NCI-H1092 (cell line): ENCODE measurements at places on chromosomes 3 and 15.

- DNase-seq, result no peak
Measured at GRCh38 chr3:21542656-21543379, 208.2 kb downstream of the ZNF385D start.

DNA sequence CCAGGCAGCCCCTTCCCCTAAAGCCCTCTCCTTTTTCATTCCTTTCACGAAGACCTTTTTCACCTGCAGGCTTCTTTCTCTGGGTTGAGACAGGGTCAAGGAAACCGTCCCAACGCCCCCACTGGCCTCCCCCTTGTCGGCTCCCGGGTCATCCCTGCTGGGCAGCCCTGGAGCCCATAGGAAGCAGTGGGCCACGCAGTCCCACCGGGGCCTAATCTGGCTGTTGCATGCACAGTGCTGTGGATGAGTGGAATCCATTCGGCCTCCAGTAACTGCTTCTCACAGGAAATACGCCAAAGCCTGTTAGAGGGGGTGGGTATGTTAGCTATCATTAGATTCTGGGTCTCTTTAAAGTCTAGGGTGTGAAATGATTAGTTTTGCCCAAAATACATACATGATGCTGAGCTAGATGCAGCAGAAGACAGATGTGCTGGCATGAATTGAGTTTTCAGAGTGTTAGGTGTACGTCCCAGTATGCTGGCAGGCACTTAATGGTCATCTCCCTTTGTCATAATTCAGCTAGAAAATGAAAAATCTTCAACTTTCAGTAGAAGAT is 16.6 kb downstream of the LYSMD4 start:
- DNase-seq, result no peak

DNA sequence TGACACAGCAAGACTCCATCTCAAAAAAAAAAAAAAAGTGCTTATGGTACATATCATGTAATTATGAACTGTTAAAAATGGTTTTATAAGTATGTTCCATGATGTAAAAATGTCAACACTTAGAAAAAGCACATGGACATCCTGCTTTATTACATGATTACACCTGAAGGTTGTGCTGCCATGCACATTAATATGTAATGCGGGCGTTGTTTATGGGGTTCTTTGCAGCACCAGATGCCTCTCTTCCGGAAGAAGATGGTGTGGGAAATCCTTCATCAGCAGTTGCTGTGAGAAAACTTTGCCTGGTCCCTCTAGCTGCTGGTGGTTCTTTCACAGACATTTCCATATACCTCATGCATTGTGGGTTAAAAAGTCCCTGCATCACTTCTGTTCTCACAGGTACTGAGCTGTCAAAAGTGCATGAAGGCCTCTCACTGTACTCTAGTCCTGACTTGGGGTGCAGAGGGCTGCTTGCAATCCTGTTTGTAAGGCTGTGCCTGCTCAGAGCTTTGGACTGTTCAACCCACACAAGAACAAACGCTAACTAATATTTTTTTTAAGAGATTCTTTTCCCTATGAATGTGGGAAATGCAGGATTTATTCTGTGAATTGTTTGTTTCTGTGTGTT is 43.6 kb downstream of the SENP2 start:
- no peak for DNase-seq

DNA sequence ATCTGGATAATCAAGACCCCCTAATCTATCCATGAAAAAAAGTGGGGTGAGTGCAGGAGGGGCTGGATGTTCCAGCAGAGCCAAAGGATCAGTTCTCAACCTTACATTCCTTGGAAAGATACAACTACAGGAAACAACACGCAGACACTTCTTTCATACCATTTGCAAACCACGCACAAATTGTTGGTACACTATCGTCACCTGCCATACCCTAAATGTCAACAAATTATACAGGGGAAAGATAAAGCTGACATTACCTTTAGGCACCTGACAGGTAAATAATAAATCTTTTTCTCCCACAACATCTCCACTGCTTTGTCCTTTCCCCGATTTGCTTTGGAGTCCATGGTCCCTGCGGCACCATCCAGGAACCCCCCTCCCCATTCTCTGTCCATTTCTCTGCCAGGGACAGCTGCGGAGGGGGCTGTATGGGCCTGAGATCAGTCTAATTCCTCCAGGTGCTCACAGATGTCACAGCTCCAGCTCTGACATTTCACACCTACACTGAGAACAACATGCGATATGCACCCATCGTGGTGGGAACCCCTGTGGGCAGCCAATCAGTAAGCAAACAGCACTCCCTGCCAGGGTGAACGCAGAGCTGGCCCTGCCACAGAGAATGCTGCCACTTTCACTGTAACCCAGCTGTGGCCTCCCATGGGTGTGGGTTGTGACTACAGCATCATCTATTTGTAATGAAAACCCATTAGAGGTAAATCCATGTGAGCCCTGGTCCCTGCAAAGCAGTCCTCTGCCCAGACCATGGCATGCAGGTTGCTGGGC is 37.7 kb upstream of the BCL2L10 start:
- no peak for DNase-seq

DNA sequence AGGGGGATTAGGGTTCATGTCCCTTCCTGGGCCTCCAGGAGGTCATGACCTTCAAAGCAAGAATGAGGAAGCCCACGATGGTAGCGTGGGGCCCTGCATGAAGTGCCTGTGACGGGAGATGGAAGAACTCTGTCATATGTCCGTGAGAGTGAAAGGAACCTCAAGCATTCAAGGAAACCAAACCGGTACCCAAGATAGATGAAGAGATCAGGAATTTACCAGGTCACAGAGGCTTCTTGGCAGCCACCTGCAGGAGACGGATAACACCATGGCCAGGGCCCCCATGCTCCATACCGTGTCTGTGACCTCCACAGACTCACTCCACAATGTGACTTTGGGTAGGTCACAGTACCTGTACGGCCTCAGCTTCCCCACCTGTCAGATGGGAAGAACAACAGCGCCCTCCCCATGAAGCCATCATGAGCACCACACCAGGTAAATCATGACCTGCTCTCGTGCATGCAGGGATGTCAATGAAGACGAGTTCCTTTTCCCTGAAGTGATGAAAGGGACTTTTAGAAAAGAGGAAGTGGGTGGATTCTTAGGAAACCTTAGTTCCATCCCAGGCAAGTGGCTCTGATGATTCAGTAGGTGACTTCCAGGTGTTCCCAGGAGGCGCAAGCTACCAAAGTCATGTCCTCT is 23.3 kb upstream of the CYP11A1 start:
- DNase-seq, result no peak

- DNase-seq, result peak; percentile 36
Measured at GRCh38 chr3:73542136-73542535, 82.6 kb downstream of the PDZRN3 start.

DNA sequence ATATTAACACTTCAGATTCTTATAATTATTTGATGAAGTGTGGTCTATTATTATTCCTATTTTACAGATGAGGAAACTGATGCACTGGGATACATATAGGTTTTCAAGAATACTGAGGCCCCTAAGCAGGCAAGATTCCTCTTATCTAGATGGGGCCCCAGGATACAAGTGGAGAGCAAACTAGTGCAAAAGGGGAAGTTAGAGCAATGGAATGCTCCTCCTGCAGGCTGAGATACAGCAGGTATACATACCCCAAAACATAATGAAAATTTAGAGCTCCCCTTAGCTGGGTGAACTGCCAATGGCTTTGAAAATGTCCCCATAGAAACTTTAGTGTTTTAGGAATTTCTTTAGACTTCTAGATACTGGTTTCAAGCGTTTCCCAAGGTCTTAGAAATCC is 247.1 kb downstream of the CHST2 start:
- no peak for DNase-seq

- no peak for DNase-seq
Measured at GRCh38 chr3:126963261-126964190, 19.4 kb upstream of the PLXNA1 start.

DNA sequence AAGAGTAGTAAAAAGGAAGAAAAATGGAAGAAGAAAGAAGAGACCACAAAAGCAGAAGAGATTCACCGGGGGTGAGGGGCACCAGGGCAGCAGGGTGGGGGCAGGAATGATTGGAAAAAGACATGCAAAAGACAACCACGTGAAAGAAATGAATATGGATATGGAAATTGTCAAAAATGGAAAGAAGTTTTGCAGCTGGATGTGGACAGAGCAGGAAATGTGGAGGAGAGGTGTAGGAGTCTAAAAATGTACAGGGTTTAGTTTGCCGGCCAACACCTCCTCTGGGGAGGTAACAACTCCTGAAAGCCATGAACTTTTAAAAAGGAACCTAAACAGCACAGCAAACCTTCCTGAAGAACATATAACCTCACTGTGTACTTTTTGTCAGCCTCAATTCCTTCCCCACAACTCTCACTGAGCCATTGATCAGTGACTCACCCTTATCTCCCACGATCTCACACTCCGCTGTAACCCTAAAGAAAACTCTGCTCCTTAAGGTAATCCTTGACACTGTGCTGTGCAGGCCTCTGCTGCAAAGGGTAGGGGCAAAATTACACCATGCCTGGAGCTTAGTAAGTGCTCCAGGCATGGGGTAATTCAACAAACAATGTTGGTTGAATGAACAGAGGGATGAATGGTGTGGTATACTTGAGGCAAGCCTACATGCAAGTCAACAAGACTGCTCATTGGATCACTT is 100.2 kb upstream of the BOC start:
- DNase-seq, result no peak

DNA sequence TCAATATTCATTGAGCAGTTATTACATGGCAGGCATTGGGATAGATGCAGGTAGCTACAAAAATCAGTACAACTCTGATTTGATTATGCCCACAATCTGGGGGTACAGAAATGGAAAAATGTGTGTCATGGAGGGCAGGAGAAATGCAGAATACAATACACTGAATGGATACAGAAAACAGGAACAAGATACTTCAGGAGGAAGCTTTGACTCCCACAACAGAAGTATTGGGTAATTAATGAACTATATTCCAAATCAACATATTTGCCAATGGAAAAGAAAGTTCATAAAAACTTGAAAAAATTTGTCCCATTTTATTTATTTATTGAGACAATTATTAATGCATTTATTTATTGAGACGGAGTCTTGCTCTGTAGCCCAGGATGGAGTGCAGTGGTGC is 207.0 kb downstream of the SUCLG2 start:
- DNase-seq, result no peak

DNA sequence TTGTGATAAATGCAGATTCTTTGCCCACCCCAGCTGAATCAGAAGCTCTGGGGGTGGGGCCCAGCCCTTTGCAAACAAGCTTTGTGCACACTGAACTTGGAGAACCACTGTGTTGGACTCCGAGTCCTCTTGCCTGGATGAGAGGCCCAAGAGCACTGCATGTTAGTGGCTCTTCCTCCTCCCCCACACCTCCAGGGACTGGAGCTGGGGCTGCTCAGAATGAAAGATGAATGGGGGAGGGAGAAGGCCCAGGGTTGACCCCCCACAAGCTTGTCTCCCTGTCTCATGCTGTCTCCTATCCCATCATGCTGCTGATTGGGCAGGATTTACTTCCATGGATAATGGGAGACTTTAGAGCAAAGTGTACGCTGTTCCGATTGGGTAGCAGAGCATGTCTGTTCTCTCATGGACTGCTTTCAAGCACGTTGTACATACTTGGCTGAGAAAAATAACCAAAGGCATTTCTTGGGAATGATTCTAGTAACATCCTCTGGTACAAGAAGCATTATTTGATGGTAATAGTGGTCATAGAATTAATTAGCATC is 99.6 kb downstream of the PGPEP1L start:
- DNase-seq, result no peak

DNA sequence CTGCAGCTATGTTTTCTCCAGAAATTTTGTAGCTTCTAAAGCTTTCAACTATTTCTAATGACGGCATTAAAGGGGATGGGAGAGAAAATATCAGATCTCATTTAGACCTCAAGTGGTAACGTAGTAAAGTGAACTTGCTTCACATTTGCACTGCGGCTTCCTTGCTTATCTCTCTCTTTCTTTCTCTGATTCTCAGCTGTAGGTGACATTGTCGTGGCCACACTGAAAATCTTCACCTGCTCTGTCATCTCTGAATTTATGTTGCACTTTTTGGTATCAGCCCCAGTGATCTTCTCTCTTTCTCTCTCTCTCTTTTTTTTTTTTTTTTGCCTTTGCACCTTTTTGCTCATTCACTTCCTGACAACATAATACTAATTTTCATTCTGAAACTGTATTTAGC is 254.1 kb upstream of the SATB1 start:
- DNase-seq, result no peak

DNA sequence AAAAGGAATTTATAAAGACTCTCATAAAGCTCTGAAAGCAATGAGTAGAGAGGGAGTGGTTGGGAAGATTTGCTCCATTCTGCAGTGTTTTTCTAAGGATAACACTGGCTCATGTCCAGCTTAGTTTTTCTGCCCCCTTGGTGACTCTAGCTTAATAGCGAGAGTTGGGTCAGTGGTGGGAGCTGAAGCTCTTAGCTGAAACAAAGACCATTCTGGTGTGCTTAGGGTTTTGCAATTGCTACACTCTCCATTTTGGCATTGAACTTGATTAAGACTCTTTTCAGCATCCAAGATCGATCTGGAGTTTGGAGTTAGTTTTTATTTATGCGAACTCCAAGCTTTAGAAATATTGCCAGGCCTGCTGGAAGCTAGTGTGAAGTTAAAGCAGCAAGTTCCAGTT is 98.0 kb downstream of the ATG7 start:
- no peak for DNase-seq

- DNase-seq, result no peak
Measured at GRCh38 chr3:180421221-180421620, 180.7 kb upstream of the TTC14 start.

DNA sequence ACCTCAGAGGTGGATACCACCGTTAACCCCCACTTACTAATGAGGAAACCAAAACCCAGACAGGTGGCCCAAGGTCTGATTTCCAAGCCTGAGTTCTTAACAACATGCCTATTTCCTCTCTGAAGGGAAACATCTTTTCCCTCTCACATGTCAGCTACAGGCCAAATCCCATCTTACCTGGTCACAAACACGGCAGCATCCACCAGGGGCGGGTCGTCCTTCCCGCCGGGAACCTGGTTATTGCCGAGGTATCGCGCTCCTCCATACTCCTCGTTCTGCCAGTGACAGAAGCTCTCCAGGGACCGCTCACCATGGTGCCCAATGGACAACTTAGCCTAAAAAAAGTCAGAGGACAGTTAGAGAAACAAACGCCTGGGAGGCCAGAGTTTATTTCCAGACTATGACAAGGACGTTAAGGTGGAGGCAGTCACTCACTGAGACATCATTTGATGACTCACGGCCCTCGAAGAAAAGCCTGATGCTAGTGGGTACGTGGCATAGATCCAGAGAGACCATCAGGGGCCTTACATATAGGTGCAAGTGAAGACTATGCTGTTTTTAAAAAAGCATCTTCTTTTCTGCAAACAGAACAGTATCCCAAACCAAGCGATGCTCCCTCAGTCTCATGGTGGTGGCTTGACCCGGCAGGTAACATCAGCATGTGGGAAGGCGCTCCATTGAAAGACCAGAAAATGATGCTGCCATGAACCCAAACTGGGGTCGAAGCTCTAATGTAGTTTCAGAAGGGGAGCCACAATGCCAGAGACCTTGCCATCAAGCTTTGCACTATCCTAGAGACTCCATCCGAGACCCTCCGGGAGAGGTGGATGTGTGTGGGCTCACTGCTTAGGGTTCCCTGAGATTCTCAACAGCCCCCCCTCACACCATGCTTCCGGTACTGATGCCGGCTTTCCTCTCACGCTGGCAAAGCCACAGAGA is 80.2 kb downstream of the ADAMTS17 start:
- DNase-seq, result no peak

GRCh38 chr3:34109021-34109420 is 310.6 kb downstream of the PDCD6IP start:
- no peak for DNase-seq

- no peak for DNase-seq
Measured at GRCh38 chr3:54065140-54065539, 57.2 kb upstream of the CACNA2D3 start.

- no peak for DNase-seq
Measured at GRCh38 chr15:66369773-66370651, 13.5 kb upstream of the TIPIN start.

GRCh38 chr3:31724651-31725050 is 191.9 kb downstream of the STT3B start:
- no peak for DNase-seq
